ENCODE measurements at places on chromosomes 7 and 10.

DNA sequence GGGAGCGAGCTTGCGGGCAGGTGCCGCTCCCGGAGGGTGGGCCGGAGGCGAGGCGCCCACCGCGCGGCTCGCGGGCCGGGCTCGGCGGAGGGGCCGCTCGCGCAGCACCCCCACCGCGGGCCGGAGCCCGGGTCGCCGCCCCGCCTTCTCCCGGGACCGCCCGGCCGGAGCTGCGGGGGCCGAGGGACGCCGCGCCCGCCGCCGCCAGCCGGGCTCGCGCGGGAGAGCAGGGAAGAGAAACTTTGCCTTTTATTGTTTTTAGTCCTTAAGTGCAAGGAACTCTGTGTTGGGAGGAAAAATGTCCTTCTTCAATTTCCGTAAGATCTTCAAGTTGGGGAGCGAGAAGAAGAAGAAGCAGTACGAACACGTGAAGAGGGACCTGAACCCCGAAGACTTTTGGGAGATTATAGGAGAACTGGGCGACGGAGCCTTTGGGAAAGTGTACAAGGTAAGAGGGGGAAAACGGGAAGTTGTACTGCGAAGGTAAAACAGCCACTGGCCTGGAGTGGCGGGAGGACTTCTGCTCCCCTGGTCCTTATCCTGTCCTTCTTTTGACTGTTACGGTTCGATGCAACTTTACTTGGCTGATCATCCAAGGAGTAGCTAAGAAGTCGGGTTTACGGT, 620 bp downstream of the SLK start:
- no peak for DNase-seq

- no peak for DNase-seq
These were observed 1.7 kb downstream of the ADAP1 start for GRCh38 chr7:952548-953441.

DNA sequence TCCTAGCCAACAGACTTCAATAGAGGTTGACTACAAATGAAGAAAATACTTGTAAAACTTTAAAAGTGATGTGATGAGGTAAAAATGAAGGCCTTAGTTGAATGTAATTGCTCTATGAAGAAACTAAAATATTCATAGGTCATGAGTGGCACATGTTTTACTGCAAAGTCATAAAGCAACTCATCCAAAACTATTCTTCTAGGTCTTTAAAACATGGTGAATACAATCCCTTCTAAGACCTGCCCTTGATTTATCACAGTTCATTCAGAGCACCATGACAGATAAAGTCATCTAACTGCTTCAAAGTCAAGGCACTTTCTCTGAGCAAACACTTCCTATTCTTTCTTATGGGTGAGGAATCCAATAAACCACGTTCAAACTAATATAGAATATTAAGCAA, 713.5 kb downstream of the SORCS1 start:
- no peak for DNase-seq

DNA sequence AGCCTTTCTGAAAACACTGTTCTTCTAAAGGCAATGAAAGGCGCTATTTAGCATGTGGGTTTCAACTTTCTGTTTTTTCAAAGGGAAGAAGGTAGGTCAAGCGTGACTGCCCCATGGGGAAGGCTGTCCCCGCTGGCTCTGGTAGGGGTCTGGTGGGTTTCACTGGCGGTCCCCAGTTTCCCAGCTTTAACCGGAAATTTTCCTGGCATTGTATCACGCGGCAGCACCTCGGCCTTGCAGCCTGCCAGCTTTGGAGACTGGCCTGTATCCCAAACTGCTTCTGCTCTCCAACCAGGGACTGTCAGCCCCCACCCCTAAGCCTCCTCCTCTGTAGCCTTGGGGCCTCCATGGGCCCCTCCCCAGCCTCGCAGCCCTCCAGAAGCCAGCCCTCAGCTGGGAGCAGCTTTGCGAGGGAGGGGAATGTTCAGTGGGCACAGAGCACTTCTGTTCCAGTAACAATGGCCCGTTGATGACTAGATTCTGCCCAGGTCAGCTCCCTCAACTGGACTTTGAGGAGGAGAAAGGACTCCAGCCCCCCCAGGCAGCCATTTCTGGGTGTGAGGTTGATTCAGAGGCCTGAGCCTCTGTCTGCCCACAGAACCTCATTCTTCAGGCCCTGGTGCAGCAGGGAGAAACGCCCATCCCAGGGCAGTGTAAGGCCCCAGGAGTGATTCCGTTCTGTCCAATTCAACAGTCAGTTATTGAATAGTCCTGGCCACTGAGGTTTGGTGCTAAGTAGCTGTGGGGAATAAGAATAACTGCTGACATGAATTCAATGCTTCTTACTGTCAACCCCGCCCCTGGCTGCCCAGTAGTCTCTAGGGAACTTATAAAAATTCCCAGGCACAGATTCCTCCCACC, 17.1 kb downstream of the CHST3 start:
- no peak for DNase-seq

- DNase-seq, result no peak
These were observed 292.9 kb downstream of the PTEN start for GRCh38 chr10:88156341-88156740.

- no peak for DNase-seq
These were observed 90.5 kb upstream of the PHYHIPL start for GRCh38 chr10:59085711-59086502.

GRCh38 chr7:5117095-5117970, 71.7 kb downstream of the RBAK start:
- DNase-seq, result no peak

- DNase-seq, result no peak
These were observed 169.4 kb downstream of the TEX36 start for GRCh38 chr10:125513429-125514182.

- DNase-seq, result no peak
These were observed 23.9 kb upstream of the ANKRD1 start for GRCh38 chr10:90944749-90945148.

DNA sequence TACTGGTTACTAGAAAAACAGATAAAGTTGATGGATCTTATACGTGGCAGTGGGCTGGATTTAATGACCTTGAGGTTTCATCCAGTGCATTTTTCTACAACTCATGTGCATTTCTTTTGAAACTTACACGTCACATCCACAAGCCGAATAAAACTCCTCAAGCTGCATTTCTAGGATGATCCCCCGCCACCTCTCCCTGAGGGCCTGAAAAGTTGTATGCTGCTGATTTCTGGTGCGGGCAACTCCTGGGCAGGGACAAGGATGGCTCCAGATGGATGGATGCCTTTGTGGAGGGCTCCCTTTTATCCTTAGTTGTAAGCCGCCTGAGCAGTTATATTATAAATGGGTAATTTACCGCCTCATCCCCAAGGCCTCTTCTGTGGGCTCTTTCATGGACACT, 1091.1 kb downstream of the LRMDA start:
- DNase-seq, result no peak

GRCh38 chr7:110720626-110721025, 370.3 kb upstream of the LRRN3 start:
- no peak for DNase-seq

DNA sequence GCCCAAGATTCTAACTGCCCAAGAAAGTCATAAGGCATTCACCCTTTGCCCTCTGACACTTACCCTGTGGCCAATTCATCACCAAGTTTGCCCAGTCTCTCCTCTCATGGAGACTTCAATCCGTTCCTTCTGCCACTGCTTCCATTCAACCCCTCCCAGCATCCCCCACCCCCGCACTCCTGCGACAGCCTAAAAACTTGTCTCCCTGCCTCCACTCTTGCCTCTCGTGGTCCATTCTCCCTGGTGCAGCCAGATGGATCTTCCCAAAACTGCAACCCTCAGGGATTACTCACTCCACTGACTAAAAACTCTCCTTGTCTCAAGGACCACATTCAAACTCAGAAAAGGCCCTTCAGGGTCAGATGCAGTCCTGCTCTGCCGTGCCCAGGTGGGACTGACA, 32.3 kb upstream of the PLXNA4 start:
- DNase-seq, result no peak

DNA sequence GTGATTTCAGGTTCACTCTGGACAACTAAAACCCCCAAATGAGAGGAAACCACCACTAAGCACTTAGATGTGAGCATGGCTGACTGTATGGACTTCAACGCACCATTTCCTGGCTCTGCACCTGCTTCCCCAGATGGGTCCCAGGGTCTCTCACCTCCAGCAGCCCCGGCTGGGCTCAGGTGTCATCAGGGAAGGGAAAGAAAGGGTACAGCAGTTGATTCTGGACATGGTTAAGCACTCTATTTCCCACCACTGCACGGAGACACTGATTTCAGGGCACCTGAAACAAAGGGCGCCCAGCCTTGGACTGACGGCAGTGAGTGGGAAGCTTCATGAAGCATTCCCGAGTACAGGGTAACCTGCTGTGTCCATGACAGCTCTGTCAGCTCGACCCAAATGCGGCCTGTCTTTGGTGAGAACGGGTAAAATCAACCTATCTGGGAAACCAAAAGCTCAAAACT, 19.0 kb downstream of the FAM53B start:
- no peak for DNase-seq

GRCh38 chr7:93851536-93851935, 39.0 kb downstream of the TFPI2 start:
- DNase-seq, result no peak

- DNase-seq, result no peak
These were observed 125.1 kb downstream of the PLXDC2 start for GRCh38 chr10:19941206-19941880.

DNA sequence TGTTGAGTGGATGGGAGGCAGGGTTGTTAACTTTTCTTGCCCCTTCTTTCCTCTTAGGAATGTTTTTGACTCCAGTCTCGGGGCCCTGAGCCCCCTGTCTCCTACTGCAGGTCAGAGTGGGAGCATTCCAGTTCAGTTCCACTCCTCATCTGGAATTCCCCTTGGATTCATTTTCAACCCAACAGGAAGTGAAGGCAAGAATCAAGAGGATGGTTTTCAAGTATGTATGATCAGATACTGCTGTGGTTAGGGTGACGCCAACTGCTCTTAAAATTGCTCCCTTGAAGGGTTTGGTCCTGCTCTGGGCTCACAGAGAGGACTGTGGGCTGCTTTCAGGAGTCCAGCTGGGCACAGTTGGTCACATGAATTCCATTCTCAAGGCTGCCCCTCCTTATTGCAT, 22.0 kb downstream of the VWA2 start:
- DNase-seq, result no peak

GRCh38 chr10:22626784-22627183, 87.6 kb downstream of the PIP4K2A start:
- no peak for DNase-seq

DNA sequence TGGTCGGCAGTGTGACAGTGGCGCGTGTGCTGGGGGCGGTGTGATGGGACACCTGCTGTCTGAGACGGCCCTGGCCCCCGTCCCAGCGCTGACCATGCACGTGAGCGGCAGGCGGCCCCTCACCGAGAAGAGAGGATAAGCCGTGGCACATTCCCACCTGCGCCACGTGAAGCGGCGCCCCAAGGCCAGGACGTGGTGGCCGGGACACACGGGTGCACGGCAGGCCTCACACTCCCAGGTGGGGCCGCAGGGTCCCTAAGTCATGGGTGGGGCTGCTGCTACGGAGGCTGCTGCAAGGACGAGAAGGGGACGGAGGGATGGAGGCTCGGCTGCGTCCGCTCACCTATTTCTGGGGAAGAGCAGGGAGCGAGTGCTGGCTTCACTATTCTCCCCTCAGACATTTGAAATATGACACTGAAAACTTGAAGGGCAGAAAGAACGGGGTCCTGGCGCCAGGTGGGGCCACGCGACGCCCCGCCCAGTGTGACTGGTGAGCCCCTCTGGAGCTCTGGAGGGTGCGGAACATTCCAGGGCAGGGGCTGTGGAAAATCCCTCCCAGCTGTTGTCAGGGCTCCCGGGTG, 7.5 kb downstream of the CYP2W1 start:
- no peak for DNase-seq

DNA sequence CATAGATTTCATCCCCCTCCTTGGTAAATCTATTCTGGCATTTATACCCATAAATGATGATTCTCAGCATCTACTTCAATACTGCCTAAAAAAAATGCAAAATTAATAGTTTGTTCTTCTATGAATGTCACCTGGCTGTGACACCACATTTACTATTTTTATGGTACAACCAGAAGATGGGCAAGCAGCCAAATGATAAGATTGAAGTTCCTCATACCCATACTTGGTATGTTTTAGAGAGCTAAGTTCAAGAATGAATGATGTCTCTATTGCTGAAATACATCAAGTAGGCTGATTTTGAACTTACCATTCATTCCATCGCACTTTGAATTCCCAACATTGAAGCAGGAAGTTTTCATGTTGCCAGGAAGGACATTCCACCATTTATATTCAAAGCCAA, 134.2 kb downstream of the ELAPOR2 start:
- no peak for DNase-seq

DNA sequence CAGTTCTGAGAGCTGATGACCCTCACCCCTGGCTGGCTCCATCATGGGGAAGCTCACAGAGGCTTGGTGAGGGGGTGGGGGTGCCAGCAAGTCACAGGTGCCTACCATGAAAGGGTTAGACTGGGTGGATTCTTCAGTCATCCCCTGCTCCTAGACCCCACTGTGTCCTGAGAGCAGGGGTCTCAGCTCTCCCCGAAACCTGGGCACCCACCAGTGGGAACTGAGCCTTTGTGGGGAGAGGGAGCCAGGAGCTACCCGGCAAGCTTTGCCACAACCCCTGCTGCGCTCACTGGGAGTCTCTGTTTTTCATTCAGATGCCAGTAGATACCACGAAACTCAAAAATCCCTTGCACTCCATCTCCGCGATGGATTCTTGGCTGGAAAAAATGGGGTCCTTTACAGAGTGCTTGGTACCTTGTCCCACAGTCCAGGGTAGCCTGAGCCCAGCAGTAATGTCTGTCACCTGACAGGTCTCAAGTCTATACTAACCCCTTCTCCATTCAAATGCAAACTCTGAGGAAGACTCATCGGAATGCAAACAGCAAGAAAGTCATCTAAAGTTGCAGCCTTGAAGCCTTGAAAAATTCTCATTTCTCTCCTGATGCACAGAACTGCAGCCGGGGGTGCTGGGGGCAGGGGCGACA, 48.9 kb upstream of the ENO4 start:
- no peak for DNase-seq

GRCh38 chr10:61140765-61141392, 196.9 kb upstream of the RHOBTB1 start:
- no peak for DNase-seq

- DNase-seq, result no peak
These were observed 724.2 kb upstream of the CELF2 start for GRCh38 chr10:10293481-10293951.

DNA sequence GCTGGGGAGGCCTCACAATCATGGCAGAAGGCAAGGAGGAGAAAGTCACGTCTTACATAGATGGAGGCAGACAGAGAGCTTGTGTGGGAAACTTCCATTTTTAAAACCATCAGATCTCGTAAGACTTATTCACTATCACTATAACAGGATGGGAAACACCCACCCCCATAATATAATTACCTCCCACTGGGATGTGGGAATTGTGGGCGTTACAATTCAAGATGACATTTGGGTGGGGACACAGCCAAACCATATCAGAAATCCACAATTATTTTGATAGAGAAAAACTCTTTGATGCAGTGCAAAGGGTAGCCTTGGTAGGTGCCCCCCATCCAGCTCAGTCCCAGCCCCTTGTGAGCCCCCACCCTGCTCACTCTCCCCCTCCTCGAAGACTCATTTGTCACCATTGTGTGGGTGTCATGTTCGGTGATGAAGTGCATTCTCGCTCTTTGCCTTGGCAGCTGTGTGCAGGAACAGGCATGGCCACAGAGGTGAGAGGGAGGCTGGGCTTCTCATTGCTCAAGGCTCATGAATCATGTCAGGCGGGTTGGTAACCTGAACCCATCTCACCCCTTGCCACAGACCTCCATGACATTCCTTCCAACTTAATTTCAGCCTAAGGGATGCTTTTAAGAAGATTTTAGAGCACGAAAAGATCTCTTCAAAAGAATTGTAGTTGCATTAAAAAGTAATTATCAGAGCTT, 75.9 kb downstream of the BUB3 start:
- DNase-seq, result no peak

Data from activated effector memory CD4-positive, alpha-beta T cell treated with Interleukin-2 at 50 U/mL for 16 hours (primary cell).